ENCODE measurements at places on chromosomes 12 and 14.

GRCh38 chr12:75848961-75849360 lies 182.6 kb downstream of the PHLDA1 start:
- DNase-seq: no peak

GRCh38 chr12:124777399-124778372 lies 86.0 kb downstream of the SCARB1 start:
- DNase-seq: no peak

- no peak for DNase-seq
These were observed 3.2 kb downstream of the PLXNC1 start for GRCh38 chr12:94151582-94151981.

DNA sequence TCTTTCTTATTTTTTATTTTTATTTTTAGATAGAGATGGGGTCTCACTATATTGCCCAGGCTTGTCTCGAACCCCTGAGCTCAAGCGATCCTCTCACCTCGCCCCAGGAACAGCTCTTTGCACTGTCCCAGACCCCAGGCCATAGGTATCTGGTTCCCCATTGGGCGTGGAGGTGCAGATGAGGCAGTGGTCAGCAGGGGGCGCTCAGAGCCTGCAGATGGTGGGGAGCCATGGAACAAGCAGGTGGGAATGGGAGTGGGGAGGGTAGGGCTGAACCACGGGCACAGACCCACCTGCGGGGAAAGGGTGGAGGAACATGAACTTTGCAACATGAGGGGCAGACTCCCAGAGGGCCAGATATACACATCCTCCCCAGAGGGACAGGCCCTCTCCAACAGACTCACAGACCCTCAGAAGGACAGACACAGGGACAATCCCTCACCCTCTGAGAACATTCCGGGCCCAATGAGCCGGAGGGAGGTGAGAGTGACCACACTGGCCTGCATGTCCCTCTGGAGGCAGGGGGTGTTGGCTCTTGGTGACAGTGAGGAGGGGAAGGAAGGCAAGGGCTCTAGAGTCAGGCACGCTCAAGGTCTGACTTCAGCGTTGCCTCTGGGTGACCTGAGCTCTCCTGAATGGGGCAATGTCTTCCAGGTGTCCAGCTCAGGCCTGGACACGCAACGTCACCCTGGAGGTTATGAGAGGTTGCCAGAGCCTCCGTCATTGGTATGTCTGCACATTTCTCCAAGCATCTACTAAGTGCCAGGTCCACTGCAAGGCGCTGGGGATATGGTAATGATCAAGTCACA lies 34.9 kb downstream of the KRT80 start:
- DNase-seq: peak; percentile 64

DNA sequence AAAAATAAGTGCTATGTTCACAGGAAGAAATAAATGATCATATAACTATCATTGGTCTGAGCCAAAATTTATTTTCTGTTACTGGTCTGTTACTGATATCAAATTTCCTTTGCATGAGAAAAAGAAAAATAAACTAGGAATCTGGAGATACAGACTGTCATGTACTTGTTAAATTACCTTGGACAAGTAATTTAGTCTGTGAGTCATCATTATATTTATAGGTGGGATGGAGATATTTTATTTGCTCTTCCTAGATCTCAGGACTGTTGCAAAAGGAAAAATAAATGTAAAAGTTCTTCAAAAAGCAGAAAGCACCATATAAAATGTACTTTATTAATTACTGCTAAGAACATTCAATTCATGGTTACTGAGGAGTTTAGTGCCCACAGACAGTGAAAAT lies 174.4 kb downstream of the PTPRO start:
- no peak for DNase-seq

DNA sequence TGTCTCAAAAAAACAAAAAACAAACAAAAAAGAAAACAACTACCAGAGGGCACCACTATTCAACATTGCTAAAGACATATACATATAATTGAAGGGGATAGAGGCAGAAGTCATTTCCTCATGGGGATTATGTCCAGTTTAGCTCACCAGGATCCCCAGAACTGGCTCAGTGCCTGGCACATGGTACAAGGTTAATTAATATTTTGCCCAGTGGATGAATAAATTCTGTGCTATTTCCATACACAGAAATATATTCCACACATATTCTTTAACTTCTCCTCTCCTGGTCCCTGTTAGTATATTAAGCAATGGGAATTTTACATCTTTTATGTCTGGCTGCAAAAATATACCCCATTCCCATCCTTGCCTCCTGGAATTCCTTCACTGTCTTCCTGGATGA lies 6.7 kb downstream of the FOS start:
- no peak for DNase-seq

GRCh38 chr12:95548539-95549391 lies 2.5 kb downstream of the USP44 start:
- DNase-seq: peak; percentile 58

DNA sequence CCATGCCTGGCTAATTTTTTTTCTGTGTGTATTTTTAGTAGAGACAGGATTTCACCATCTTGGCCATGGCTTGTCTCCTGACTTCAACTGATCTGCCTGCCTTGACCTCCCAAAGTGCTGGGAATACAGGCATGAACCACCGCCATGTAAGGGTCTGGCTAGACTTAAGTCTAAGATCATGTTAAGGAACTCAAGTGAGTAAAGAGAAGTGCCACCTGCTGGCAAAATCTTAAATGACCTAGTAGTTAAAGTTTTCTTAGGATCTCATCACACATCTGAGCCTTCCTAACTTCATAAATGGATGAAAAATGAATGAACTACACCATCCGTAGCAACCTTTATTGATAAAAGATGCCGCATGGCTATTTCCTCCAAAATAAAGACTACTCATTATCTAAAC lies 1.7 kb upstream of the C12orf56 start:
- DNase-seq: peak; percentile 24

DNA sequence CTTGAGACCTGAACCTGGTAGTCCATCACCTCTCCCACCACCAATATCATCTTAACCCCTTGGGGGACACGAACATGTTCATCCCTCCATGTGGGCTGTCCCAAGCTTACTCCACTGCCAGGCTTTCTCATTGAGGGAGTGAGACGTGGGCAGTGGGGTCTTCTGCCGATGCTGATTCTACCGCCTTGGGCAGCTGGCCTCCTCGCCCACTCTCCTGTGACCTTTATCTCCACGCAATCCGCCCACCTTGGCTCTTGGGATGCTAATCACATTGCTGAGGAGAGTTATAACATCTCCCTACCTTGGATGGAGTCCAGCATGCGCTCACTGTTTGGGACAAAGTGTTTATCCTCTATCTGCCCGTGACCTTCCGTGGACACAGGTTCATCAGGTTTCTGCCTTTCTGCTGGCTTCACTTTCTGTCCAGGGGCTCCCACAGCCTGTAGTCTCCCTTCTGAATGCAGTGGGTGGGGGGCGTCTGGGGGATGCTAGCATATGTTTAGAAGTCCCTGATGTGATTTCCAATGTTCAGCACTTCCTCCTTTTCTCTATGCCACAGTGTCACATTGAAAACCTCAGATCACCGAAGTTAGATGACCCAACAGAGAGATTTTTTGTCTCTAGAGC lies 53.2 kb upstream of the ESRRB start:
- DNase-seq: no peak

DNA sequence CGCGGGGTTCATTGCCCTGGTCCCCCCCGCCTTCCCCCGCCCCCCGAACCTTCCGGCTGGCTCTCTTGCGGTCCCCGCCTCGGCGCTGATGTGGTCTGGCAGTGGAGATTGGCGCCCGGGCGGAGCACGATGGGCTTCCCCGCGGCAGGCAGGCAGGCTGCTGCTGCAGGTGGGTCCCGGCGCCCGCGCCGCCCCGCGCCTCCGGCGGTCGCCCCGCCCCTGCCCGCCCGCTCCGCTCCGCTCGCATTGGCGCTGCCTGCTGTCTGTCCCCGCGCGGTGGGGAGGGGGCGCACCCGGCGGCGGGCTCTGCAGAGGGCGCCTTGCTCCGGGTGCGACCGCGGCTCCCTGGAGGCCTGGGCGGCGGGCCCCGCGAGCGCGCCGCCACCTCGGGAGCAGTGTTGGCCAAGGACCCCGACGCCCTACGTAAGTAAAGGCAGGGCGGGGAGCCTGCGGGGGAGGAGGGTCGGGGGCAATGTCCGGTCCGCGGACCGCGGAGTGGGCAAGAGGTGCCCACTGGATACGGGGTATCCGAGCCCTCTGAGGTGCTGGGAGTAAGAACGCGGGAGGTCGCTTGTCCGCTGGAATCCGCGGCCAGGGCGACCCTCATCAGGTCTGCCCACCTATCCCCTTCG lies at the start of gene AKAP5:
AKAP5 (plus strand) TSS at position 309 of the 632 bp plus-strand sequence. CDS start 2,896 bp downstream, outside the sequence.
- DNase-seq: peak; percentile 60

- no peak for DNase-seq
These were observed 116.9 kb upstream of the PWP1 start for GRCh38 chr12:107568718-107569117.

- no peak for DNase-seq
These were observed 52.7 kb downstream of the PLBD1 start for GRCh38 chr12:14514946-14515345.

GRCh38 chr12:128383357-128383937 lies 116.5 kb downstream of the TMEM132C start:
- no peak for DNase-seq

- DNase-seq: no peak
These were observed 834.7 kb downstream of the GALC start for GRCh38 chr14:87158283-87158682.

- no peak for DNase-seq
These were observed 5.2 kb downstream of the FRS2 start for GRCh38 chr12:69475237-69475975.

GRCh38 chr12:47753021-47754001 lies 5.4 kb downstream of the RAPGEF3 start:
- DNase-seq: no peak

DNA sequence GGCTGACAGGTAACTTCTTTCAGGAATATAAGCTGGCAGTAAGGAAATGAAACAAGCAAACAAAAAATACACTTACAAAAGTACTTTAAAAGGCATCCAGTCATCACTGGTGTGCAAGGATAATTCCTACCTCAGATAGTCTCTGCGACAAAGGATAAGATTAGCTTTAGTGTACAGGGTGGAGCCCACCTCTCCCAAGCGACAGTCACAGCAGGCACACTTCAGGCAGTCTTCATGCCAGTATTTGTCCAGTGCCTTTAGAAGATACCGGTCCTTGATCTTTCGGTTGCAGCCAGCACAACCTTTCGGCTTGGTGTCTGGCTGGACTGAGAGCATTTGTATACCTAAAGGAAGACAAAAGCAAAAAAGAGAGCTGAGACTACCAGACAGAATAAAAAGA lies 5.4 kb downstream of the LMO3 start:
- no peak for DNase-seq

GRCh38 chr12:122981587-122982476 lies 1.4 kb downstream of the ARL6IP4 start:
- no peak for DNase-seq

GRCh38 chr14:76844223-76844622 lies 18.0 kb downstream of the LRRC74A start:
- DNase-seq: no peak

DNA sequence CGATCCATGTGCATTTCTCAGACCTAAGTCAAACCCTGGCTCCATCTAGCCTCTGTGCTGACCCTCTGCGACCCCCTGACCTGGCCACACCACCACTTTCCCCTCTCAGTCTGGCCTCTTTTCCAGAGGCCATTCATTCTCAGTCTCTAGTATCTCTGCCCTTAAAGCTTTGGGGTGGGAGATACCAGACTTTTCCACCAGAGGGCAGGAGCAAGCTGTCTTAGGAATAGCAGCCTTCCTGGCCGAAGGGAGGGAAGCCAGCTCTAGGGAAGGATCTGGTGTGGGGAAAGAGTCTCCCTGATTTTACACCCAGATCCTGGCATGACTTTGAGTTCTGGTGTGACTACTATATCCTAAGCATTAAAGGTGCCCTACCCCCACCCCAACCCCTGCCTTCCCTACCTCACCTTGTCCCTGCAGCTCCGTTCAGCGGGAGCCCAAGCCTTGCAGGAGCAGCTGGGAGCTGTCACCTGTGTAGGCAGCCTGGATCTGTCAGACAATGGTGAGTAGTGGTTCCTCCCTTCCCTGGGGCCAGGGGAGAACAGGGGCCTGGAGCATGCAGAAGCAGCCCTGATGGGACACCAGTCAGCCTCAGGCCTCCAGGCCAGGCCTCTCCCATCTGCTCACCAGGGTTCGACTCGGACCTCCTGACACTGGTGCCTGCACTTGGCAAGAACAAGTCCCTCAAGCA lies 6.6 kb downstream of the CARMIL3 start:
- peak; percentile 41 for DNase-seq

DNA sequence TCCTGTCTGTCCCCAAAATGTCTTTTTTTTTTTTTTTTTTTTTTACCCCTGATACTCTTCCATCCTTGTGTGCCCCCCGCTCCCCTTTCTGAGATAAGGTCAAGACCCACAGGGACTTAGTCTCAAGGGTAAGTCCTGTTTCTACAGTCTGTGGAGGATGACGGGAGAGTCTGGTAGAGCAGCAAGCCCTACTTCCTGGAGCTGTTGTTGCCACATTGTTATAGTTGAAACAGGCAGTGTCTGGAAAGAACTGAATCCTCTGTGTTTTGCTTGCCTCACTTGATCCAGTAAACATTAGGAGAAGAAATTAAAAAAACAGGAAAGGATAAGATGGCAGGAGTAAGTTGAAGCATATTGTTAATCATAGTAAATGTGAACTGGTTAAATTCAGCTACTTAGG lies 45.5 kb downstream of the ZNF664 start:
- DNase-seq: peak; percentile 23

DNA sequence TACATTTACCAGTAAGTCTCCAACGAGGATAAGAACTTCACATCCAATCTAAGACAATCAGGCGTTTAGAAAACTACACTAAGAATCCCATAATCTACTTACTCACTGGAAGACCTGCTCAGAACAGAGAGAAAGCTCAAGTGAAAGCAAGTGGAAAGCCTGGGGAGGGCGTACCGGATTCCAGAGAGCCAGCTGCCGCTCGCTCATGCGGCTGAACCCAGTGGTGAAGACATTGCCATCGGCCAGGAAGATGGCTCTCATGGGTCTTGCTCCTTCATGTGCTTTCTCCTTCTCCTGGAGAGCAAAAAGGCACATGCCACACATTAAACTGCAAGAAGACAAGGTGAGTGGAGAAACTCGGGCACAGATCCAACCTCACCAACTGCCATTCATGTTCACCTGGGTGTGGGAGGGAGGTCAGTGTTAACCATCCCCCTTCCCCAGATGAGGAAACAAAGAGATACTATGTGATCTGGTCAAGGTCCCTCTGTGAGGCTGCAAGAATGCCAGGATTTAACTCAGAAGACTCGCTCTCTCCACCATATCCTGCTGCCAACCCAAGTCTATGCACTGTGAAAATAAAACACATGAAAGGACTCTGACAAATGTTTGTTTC lies 23.5 kb upstream of the SELPLG start:
- DNase-seq: no peak

Measured in OCI-LY7 (cell line).